Sigmoid colon (tissue), 7 donors: ENCODE measurements at places on chromosomes 1 and 21. TPM values are rescaled to one million over a fixed set of nuclear protein-coding genes. Genes with fewer than 3 reads are reported as not detected.

The TMCC2 gene
- polyA plus RNA-seq, result not detected

The DDI2 gene
- polyA plus RNA-seq, result 12.5 TPM

The PFKFB2 gene
- 15.6 TPM for polyA plus RNA-seq

The TGFB2 gene
- 0.38 TPM for polyA plus RNA-seq

The LRRC39 gene
- polyA plus RNA-seq, result 0.52 TPM

The CAPN9 gene
- polyA plus RNA-seq, result 48.0 TPM

The SPRR5 gene
- not detected for polyA plus RNA-seq

The SH3BGRL3 gene
- polyA plus RNA-seq, result 575 TPM

The ENO1 gene
- 364 TPM for polyA plus RNA-seq

The PDE4B gene
- polyA plus RNA-seq, result 3.0 TPM

The FCRL6 gene
- not detected for polyA plus RNA-seq

The ANGPTL3 gene
- polyA plus RNA-seq, result not detected

The LRRC38 gene
- not detected for polyA plus RNA-seq

The BATF3 gene
- 3.7 TPM for polyA plus RNA-seq

The TAL1 gene
- not detected for polyA plus RNA-seq

The TSPAN2 gene
- 1.8 TPM for polyA plus RNA-seq

The FBXO42 gene
- polyA plus RNA-seq, result 9.0 TPM

The OPRD1 gene
- polyA plus RNA-seq, result 0.31 TPM

The FCRLB gene
- polyA plus RNA-seq, result not detected

The CA6 gene
- polyA plus RNA-seq, result 0.60 TPM

The RWDD3 gene
- 27.6 TPM for polyA plus RNA-seq

The AGBL4 gene
- 0.09 TPM for polyA plus RNA-seq

The UQCRHL gene
- polyA plus RNA-seq, result 4.6 TPM

The SPATA21 gene
- polyA plus RNA-seq, result 0.23 TPM

The AMY2B gene
- polyA plus RNA-seq, result 9.8 TPM

The PRAMEF5 gene
- not detected for polyA plus RNA-seq

The GBP6 gene
- not detected for polyA plus RNA-seq

The ACKR1 gene
- 38.8 TPM for polyA plus RNA-seq

The FAM151A gene
- polyA plus RNA-seq, result 3.7 TPM

The CD1B gene
- 0.12 TPM for polyA plus RNA-seq

The LCE3E gene
- not detected for polyA plus RNA-seq

The SMPDL3B gene
- polyA plus RNA-seq, result 7.2 TPM

The TEX35 gene
- not detected for polyA plus RNA-seq

The C1orf105 gene
- polyA plus RNA-seq, result not detected

The RXFP4 gene
- polyA plus RNA-seq, result not detected

The INSRR gene
- polyA plus RNA-seq, result 0.06 TPM

The SV2A gene
- 2.7 TPM for polyA plus RNA-seq

The OR6K3 gene
- polyA plus RNA-seq, result not detected

The PIGM gene
- polyA plus RNA-seq, result 0.60 TPM

The GNB1 gene
- polyA plus RNA-seq, result 193 TPM

The C1orf167 gene
- polyA plus RNA-seq, result 2.4 TPM

The IGSF3 gene
- polyA plus RNA-seq, result 1.8 TPM

The RNASEL gene
- 6.0 TPM for polyA plus RNA-seq

The DLGAP3 gene
- not detected for polyA plus RNA-seq

The RBP7 gene
- polyA plus RNA-seq, result 7.1 TPM

The FCER1G gene
- 80.5 TPM for polyA plus RNA-seq

The KCNK1 gene
- 22.8 TPM for polyA plus RNA-seq

The C1orf21 gene
- 109 TPM for polyA plus RNA-seq

The LMX1A gene
- 0.04 TPM for polyA plus RNA-seq

The C1orf115 gene
- 197 TPM for polyA plus RNA-seq

The FAM78B gene
- polyA plus RNA-seq, result 0.60 TPM

The CNR2 gene
- 0.23 TPM for polyA plus RNA-seq

The TNFRSF9 gene
- polyA plus RNA-seq, result not detected

The MSH4 gene
- polyA plus RNA-seq, result 0.07 TPM

The RNF187 gene
- polyA plus RNA-seq, result 39.8 TPM

The ADCY10 gene
- 0.92 TPM for polyA plus RNA-seq

The AGMAT gene
- 6.6 TPM for polyA plus RNA-seq

The FCRL2 gene
- polyA plus RNA-seq, result not detected

The TMEM82 gene
- 4.8 TPM for polyA plus RNA-seq
